Stimulated activated CD4-positive, alpha-beta T cell treated with anti-CD3 and anti-CD28 coated beads, Interleukin-4, amount 100 ng/mL, for 4 hours (primary cell): ENCODE measurements at places on chromosomes 2 and 18.
A peak's percentile ranks its signal among the peaks of the same experiment; 100 is the strongest.

GRCh38 chr18:78503129-78503528 is 476.5 kb upstream of the SALL3 start:
- DNase-seq: no peak

- no peak for DNase-seq
These were observed 730.0 kb downstream of the SOCS6 start for GRCh38 chr18:71018816-71019215.

DNA sequence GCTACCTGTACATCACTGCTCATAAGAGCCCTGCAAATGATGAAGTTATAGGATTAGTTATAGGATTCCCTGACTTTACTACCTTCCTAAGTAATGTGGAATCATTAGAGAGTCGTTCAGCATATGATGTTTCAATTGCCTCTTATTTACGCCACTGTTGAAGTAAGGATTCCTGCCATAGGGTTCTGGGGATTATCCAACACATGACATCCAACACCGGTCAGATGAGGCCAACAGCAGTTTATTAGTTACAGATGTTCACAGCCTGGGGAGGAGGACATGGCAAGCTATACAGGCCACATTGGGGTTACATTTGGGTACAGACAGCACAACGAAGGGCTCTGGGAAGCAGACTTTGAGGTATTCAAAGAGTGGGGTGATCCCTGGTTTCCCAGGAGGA is 134.1 kb upstream of the MC4R start:
- DNase-seq: no peak

DNA sequence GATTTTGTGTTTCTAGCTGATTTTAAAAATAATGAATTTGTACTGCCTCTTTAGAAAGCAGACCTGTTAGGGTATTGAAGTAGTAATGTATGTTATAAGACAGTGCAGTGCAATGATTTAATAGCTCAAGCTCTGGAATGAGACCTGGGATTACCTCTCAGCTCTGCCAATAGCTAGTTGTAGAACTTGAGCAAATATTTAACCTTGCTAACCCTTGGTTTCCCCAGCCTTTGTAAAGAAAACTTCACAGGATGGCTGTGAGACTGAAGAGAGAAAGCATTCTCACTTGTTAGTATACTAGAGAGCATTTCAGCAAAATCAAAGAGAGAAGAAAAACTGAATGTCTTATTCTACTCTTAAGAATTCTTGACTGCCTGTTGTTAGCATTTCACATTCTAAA is 293.9 kb downstream of the KIAA1328 start:
- DNase-seq: no peak

DNA sequence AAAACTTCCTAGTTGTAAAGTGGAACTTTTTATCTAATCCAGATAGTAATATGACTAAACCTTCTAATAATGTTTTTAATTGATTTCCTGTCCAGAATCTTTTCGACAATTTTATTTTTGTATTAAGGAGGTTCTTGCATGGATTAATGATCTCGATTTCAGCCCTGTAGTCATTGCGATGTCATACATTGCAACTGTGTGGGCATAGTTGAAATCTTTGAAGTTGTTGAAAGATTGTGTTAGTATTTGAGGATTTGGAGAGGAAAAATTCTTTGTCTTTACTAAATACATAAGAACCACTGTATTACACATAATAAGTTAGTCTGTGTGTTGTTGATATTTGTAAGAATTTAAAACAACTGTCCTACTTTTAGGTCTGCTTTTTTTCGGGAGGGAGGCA is 31.1 kb downstream of the ACSL3 start:
- DNase-seq: no peak

GRCh38 chr18:79899609-79900445 is 51.6 kb downstream of the SLC66A2 start:
- DNase-seq: no peak

DNA sequence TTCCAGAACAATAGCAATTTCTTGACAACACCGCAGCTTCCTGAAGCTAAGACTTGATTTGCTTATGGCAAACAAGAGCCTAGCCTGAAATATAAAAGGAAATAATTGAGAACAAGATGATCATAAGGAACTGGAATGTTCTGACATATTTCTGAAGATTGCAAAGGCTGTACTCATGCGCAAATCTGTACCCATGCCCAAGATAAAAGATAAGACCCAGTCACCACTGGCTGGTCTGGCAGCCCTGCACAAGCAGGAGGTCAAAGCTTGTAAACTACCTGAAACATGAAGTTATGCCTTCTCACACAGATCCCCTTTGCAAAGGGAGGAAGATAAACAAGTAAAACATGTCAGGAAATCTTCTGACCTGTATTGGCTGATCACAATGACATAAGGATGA is 160.8 kb upstream of the GYPC start:
- DNase-seq: no peak

DNA sequence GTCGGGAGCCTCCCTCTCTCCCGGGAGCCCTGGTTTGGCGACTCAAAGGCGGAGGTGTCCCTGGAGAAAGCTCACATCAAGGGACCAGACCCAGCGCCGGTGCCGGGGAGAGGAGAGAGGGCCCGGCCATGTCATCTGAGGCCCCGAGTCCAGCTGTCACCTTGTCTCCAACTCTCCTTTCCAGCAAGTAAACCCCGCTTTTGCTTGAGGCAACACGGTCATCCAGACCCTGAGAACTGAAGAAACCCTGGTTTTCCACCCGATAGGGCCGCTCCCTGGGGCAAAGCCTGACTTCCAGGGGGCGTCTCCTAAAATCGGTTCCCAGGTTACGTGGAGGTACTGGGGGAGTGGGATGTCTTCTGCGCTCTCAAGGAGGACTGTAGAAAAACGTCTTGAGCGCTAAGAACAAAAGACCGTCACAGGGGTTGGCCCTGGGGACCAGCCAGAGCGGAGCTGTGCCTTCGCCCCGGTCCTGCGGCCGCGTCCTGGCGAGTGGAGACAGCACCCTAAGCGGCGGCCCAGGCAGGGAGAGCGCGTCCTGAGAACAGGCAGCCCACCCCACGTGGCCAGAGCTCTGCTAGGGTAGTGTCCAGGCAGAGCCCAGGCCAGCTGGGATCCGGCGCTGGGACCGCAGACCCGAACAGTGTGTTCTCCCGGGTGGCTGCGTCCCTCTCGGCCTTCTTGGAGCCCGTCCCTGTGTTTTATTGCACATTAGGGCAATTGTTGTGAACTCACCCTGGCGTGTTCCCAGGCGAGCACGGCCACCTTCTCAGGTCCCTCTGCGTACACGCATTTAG is 55.7 kb downstream of the TMEM18 start:
- DNase-seq: no peak

DNA sequence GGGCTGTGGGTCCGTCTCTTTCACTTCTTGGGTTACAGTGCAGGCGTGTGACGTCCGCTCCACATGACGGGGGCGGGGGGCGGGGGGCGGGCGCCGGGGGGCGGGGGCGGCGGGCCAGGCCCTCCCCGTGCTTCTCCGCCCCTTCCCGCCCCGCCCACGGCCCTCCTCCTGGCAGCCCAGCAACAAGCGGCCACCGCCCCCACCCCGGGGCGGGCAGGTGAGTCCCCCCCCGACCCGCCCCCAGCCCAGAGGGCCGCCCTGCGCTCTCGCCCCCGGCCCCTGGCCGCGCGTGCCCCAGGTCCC is 3.6 kb downstream of the ZNF516 start:
- DNase-seq: peak; percentile 80

DNA sequence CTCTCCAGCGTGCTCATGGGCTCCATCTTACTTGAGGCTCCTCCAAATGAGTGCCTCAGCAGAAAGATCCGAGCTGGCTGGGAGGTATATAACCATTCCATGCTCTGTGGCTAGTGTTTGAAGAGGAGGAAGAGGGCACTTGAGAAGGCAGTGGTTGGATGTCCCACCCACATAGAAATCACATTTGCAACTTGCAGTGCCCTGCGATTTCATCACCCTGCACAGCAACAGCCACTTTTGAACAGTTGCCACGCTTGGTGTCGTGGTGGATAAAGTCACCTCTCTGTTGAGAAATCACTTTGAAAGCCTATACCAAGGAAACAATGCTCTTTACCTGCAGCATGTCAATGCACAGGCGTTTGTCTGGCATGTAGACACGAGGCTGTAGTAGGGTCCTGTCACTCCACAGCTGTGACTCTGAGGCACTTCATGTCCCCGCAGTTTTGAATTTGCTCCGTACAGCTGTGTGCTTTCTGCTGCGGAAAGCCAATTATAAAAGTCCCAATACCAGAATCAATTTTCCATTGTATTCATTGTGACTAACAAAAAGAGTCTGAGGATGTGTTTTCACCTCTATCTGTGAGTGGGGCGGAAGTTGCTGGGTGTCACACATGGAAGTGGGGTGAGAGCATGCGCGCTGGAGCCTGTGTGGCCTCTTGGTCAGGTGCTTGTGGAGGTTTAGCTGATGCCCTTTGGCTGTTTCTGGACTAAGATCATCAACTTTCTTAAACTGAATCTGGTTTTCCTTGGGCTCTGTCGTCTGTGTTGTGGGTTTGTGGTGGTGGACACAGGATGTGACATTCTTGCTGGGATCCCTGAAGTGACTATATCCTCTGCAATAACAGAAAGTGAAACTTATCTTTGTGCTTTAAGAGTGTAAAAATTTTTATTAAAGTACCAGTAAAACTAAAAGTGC is 2.8 kb downstream of the CNDP2 start:
- peak; percentile 81 for DNase-seq

- no peak for DNase-seq
These were observed 6.7 kb upstream of the LRRC30 start for GRCh38 chr18:7224198-7224597.

DNA sequence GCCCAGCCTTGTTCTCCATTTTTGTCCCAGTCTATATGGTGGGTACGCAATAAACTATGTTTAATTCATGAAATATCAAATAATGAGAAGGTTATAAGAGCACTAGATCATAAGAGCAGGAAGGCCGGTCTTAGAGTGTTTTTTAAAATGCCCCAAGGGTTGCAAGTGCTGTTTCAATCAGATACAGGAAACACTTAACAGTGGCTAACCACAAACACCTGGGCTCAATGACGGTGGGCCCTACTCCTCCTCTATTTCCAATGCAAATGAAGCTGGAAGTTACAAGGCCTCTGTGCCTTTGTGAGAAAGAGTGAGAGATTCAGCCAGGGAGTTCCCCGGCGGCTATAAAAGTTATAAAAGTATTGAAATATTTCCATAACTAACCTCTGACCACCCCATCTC is 18.9 kb upstream of the WDR33 start:
- peak; percentile 55 for DNase-seq

- no peak for DNase-seq
These were observed 26.1 kb downstream of the COLEC12 start for GRCh38 chr18:474416-474815.

- no peak for DNase-seq
These were observed 62.6 kb downstream of the ZNF236 start for GRCh38 chr18:76885001-76885400.

GRCh38 chr2:110828330-110828729 is 96.0 kb downstream of the ACOXL start:
- DNase-seq: no peak

- DNase-seq: no peak
These were observed 217.8 kb downstream of the CDH2 start for GRCh38 chr18:27959101-27959500.

GRCh38 chr2:226694586-226695284 is 104.9 kb downstream of the IRS1 start:
- no peak for DNase-seq

GRCh38 chr18:79874553-79875530 is 76.6 kb downstream of the SLC66A2 start:
- no peak for DNase-seq

DNA sequence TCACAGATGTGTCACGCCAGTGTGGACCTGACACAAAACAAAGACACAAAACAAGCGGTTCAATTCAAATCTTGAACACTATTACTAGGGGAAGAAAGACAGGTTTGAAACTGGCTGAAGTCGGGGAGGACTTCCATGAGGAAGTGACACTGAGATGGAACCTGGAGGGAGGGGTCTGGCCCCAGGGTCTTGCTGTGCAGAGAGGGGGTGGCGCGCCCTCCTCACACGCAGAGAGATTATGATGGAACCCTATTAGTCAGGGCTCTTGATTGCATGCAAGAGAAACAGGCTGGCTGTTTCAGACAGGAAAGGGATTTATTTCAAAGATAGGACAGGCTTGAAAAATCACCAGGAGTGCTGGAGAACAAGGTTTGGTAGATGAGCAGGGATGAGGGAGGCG is 363.6 kb upstream of the HS6ST1 start:
- no peak for DNase-seq

DNA sequence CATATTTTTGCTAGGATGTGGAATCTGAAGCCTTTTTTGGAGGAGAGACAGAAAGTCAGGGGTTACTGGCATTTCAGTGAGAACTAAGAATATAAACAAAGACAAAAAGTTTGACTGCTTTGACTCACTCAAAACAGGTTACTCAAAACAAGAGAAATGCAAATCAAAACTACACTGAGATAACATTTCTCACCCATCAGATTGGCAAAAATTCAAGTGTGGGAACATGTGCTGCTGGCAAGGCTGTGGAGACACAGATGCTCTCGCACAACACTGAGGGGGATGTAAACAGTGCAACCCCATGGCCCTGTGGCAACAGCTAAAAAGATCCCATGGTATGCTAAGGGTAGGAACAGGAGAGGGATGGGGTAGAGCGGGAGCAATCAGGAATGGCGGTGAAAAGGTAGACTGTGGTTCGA is 86.6 kb downstream of the DTNB start:
- DNase-seq: no peak

DNA sequence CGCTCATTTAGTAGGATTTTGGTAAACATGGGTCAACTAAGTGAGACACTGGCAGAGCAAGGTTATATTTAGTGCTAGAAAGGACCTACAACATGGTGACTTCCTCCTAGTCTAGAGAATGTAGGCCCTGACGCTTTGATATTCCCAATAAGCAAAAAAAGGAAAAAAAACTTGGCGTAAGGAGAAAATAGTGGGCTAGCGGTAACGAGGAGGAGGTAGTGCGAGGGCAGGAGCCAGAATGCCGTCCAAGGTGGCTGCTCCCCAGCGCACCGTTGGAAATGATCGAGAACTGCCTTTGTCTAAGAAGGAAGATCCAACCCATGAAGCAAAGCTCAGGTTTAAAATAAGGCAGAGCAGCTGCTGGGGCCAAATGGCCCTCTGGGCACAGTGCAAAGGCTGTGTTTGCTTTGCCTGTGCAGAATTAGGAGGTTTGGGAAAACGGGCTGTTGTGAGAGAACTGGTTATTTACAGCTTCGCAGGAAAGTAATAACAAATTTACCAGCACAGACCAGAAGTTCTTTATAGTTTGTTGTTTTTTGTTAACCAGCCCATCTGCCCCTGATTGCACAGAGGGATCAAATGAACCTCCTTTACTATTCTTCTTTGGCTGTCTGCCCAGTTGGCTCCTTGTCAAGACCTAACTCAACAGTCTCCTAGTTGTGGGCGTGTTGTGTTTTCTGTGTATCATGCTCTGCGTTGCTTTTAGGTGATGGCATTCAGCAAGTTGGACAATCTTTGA is 86.6 kb downstream of the ITGB1BP1 start:
- DNase-seq: no peak
